GM06990 (cell line): ENCODE measurements at places on chromosomes 2 and 18.

DNA sequence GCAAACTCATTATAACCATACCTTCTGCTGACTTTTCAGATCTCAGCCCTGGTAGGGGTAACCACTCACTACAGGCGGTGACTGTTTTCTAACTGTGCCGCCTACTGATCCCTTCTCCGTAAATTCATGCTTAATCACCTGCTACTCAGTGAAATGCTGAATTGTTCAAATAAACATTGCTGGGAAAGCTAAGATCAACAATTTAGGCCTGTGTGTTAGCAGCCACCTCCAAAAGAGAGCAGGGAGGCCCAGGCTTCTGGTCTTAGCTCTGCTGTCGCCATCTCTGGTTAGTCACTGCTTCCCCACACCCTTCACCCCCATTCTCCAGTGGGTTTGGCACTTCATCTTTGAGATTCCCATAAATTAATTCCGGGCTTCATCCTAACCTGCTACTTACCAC is 21.8 kb upstream of the NT5C1B start:
- DNase-seq: no peak

DNA sequence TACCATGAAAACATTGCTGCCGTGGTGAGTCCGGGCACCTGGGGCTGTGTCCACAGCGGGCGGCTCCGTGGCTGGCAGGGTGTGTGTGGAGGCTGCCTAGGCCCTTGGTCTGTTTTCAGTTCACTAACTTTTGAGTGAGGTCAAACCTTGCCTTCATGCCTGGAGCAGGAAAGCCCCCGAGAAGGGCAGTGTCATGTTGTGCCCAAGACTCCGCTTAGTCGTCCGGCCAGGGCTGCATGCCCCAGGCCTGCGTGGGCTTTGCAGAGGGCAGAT is 24.1 kb downstream of the MAL start:
- no peak for DNase-seq

DNA sequence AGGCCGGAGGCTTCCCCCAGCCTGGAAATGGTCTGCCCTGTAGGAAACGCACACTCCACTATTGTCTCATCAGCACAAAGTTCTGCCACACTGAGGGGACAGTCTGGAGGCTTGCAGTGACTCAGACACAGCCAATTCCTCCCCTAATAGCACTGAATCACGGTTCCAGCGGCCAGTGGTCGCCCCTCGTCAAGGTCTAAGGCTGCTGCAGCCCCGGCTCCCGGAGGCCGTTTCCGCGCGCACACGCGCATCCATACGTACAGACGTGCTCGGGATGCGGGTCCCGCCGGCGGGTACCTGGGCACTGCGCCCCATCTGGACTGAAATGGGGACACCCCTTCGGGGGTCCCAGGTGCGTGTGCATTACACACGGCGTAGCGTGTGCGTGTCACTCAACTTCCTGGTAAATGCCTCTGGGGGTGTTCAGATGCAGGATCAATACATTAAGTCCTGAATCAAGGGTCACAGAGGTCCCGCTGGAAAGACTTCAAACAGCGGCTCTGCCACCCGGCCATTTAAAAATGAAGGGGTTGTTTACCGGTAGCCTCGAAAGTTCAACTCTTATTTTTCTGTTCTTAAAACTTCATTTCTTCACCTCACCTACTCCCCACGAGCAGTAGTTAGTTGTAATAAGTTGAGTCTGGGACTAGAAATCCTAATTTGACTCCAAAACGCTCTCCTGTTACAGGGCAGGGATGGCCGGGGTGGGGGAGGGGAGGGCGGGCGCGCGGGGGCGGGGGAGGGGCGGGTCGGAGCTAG is 572 bp upstream of the ZNF516 start:
- peak; percentile 74 for DNase-seq

GRCh38 chr2:221844212-221845020 is 272.3 kb upstream of the EPHA4 start:
- DNase-seq: peak; percentile 9

GRCh38 chr18:24380163-24380747 is 17.4 kb downstream of the OSBPL1A start:
- no peak for DNase-seq

- no peak for DNase-seq
These were observed 7.0 kb downstream of the ASIC4 start for GRCh38 chr2:219521066-219521880.

DNA sequence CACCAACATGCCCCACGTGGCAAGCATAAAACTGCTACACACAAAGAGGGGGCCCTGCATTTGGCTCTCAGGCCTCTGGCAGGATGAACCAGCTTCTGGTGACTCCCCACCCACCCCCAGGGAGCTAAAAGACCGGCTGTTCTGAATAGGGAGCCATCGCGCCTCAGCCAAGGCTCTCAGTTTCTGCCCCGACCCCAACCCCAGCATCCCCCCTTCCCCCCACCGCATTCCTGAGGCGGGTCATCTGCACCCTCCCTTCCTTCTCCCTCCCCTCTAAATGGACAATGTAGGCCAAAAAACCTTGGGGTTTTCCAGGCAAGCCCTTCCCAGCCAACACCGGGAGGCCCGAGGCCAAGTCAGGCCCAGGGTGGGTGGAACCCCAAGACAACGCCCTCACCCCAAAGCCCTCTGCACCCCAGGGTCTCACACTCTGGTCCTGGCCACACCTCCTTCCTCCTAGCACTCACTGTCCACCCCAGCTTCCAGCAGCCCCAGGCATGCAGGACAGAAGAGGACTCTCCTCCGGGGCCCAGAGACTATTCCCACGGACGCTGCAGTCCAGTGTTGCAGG is 5.7 kb downstream of the CYP26B1 start:
- no peak for DNase-seq

GRCh38 chr2:24638568-24638967 is 147.5 kb downstream of the NCOA1 start:
- DNase-seq: no peak

DNA sequence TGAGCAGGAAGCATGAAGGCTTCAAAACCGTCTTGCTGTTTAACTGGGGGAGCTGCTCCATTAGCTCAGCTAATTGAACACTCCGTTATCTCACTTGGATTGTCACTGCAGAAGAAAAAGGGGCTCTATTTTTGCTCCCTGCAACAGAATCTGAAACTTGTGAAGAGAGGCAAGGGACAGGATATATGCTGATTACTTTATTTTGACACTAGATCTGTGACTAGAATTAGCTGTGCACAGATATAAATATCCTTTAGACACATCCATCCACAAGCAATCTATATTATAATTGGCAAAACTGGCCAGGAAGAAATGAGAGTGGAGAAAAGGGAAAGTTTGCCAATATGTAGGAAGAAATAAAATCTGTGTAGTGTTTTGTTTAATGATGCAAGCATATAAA is 700.1 kb upstream of the CHAC2 start:
- DNase-seq: no peak

DNA sequence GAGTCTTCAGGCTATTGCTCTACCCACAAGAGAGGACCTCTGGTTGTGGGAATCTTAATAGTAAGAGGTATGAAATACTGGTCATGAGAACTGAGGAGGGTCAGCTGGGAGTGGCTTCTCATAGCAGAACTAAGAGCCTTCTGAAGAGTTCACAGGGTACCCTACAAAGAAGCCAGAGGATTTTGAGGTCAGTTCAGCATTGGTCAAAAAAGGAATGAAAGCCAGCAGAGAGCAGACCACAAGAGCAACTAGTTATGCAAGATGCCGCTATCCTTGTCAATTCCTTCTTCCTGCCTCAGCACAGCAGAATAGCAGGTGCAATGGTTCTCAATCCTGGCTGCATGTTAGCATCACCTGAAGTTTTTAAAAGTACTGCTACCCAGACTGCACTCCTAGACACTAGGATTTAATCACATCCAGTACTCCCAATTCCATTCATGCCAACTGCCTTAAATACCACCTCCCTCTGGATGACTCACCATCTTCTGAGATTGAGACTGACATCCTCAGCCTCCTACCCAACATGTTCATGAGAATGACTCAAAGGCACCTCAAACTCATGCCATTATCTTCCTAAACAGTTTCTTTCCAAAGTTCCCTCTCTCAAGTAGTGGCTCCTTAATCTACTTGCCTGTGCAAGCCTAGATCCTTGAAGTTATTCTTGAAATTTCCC is 81.0 kb upstream of the RBMS1 start:
- DNase-seq: no peak

DNA sequence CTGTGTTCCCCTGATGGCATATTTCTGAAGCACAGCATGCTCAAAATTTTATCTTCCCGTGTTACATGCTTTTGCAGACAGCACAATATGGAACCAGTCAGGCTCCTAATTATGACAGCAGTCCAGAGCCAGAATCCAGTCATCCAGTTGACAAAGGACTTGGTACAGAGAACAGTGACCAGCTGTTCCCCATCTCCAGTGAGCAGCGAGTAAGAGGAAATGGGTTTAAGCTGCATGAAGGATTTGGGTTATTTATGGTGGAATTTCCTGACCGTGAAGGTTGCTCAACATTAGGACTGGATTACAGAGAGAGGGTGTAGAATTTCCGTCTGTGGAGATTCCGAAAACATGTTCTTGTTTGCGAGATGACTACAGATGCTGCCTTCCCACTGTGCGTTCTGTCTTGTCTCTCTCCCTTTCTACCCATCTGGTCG is 24.4 kb downstream of the SGPP2 start:
- no peak for DNase-seq

GRCh38 chr18:43870626-43871025 is 593.3 kb upstream of the SYT4 start:
- DNase-seq: no peak

- DNase-seq: no peak
These were observed 91.2 kb downstream of the HDAC4 start for GRCh38 chr2:239309398-239310245.

GRCh38 chr2:2101924-2102323 is 229.2 kb downstream of the MYT1L start:
- no peak for DNase-seq

DNA sequence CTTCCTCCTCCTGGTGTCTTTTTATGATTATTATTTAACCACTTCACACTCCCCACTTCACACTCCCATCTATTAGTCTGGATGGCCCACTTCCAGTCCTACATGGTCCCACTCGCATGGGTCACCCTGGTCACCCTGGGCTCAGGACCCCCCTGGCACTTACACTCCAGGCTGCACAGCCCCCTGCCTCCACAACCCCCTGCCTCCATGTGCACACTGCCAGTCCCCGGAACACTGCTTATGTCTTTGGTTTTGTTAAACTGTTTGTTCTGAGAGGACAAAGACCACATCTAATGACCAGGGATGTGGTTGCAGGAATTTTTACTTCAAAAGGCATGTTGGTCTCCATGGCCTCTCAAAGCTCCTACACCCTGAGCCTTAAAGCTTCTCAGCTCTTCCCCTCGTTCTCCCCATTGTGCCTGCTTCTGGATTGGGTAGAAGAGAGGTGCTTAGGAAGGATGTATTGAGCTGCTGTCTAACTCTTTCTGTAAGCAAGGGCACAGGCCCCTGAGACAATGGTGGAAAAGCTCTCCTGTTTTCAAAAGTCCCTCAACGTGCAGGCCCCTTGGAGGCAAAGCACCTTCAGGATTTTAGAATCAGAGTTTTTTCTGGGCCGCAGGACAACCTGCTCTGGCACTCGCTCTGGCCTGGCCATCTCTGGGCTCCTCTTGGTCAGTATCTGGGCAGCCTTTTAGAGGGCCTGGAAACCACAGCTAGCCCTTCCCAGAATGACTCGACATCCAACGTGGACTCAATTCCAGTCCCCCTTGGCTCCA is 150.0 kb upstream of the HAAO start:
- no peak for DNase-seq

GRCh38 chr18:8980496-8980895 is 122.0 kb upstream of the NDUFV2 start:
- DNase-seq: no peak

DNA sequence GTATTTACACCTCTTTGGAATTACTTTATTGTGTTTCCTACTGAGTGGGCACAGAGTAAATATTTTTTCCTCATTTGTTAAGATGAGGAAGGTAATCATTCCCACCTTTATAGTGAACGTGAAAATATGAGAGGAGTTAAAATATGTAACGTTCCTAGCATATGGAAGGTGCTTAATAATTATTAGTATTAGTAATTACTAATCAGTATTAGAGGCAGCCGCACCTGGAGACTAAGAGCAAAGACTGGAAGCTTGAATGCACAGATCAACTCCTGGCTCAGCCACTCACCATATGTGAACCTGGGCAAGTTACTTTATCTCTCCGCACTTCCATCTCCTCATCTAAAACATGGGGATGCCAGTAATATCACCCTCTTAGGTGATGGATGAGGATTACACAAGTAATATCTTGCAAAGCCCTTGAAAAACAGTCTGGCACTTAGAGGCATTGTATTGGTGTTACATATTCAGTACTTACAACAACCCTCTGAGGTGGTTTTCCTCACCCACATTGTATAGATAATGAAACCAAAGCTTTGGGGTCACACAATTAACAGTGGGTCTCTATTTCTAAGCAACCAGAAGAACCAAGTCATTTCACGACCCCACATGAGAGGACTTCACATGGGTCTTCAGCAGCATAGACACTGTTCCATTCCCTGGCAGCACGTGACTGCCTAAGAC is 100.3 kb upstream of the KCTD1 start:
- no peak for DNase-seq

GRCh38 chr2:61647044-61647443 is 108.9 kb upstream of the XPO1 start:
- DNase-seq: no peak

GRCh38 chr2:126208266-126208665 is 447.7 kb upstream of the GYPC start:
- DNase-seq: no peak

DNA sequence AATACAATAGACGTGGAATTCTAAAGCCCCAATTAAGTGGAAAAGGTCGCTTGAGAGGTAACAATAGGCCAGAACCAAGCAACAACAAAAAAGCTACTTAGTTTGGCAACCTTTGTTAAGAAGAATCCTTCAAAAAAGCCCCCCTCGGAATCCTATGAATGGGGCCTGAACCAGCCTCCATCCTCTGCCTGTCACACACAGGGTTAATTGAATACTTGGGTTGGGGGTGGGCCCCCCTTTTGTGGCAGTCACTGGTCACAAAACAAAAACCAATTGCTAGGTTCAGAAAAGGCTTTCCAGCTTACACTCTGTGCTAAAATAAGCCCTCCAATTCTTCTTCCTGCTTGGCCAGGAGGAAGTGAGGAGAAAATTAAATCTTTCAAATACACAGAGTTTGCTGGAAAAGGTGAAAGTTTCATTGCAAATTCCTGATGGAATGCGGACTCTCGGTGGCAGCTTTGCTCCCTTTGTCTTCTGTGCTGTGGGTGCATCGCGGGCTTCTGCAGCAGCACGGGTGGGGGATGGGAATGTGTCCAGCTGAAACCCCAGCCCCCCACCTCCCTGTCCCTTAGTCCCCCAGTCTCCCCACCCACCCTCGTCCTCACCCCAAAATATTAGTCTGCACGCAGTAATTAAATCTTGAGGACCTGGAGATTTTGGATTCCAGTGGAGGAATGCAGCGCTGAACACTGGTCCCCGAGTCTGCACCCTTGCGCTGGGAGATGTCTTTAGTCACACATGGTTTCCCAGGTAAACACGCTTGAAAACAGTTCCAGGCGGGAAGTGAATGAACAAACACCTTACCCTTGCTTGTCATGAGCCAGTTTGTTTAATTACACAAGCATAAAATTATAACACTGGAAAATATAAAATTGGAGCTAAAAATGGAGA is 254.3 kb downstream of the SOX11 start:
- DNase-seq: no peak
